Pons (tissue), 1 donor: ENCODE measurements at places on chromosomes 1 and 21.

DNA sequence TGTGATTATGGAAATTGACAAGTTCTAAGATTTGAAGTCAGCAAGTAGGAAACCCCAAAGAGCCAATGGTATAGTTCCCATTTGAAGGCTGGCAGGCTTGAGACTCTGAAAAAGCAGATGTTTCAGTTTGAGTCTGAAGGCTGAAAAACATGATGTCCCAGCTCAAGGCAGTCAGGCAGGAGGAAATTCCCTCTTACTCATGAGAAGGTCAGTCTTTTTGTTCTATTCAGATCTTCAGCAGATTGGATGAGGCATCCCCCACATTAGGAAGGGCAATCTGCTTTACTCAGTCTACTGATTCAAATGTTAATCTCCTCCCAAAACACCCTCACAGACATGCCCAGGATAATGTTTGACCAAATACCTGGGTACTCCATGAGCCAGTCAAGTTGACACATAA lies 372.5 kb upstream of the ST6GALNAC5 start:
- no peak for DNase-seq

DNA sequence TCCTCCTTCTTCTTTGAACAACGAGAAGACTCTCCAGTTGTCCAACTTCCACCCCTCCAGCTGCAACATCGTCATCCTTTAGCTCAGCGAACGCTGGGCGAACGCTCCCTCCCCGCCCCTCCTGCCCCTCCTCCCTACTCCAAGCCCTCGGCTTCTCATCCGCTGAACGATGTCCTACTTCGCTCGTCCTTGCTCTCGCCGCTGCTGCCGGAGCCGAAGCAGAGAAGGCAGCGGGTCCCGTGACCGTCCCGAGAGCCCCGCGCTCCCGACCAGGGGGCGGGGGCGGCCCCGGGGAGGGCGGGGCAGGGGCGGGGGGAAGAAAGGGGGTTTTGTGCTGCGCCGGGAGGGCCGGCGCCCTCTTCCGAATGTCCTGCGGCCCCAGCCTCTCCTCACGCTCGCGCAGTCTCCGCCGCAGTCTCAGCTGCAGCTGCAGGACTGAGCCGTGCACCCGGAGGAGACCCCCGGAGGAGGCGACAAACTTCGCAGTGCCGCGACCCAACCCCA lies at the start of gene BCAN:
BCAN (plus strand) TSS at position 357 of the 504 bp plus-strand sequence. CDS start 3,938 bp downstream, outside the sequence.
- no peak for DNase-seq

DNA sequence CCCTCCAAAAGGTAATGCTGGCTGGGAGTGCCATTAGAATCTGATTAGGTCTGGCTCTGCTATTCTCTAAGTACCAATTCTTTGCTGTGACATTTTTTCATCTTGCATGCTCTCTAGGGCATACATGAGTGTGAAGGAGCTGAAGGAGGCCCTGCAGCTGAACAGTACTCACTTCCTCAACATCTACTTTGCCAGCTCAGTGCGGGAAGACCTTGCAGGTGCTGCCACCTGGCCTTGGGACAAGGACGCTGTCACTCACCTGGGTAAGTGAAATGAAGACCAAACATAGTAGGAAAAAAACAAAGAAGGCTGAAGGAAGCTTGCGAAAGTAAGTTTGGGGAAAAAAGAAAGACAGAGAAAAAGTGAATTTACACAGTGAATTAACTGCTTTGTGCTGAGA lies 207.9 kb downstream of the PAPPA2 start:
- no peak for DNase-seq

GRCh38 chr21:32756096-32756495 lies 15.5 kb downstream of the PAXBP1 start:
- DNase-seq: no peak

DNA sequence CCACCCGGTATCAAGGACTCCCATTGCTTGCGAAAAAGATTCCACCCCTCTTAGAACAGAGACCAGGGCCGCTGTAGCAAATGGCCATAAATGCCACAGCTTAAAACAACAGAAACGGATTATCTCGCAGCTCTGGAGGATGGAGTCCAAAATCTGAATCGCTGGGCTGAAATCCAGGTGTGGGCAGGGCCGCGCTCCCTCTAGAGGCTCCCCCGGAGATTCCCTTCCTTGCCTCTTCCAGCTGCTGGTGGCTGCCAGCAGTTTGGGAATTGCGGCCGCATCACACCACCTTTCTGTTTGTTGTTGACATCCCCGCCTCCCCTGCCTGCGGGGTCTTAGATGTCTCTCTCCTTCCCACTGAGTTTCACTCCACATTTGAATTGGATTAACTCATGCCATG lies 15.6 kb downstream of the PDE9A start:
- no peak for DNase-seq

DNA sequence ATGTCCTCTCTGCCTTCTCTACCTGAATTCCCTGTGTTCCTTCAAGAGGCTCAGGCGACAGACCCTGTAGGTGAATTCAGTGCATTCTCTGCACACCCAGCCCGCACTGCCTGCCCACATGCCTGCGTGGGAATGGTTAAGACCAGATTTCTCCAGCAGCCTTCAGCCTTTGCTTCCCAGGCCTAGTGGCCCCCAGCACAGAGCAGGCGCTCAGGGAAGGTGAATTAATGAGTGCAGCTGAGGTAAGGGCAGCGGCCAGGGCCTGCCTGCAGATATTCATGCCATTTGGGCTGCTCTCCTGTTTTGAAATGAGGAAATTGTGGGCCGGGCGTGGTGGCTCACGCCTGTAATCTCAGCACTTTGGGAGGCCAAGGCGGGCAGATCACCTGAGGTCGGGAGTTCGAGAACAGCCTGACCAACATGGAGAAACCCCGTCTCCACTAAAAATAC lies 45.5 kb downstream of the IER5 start:
- no peak for DNase-seq

DNA sequence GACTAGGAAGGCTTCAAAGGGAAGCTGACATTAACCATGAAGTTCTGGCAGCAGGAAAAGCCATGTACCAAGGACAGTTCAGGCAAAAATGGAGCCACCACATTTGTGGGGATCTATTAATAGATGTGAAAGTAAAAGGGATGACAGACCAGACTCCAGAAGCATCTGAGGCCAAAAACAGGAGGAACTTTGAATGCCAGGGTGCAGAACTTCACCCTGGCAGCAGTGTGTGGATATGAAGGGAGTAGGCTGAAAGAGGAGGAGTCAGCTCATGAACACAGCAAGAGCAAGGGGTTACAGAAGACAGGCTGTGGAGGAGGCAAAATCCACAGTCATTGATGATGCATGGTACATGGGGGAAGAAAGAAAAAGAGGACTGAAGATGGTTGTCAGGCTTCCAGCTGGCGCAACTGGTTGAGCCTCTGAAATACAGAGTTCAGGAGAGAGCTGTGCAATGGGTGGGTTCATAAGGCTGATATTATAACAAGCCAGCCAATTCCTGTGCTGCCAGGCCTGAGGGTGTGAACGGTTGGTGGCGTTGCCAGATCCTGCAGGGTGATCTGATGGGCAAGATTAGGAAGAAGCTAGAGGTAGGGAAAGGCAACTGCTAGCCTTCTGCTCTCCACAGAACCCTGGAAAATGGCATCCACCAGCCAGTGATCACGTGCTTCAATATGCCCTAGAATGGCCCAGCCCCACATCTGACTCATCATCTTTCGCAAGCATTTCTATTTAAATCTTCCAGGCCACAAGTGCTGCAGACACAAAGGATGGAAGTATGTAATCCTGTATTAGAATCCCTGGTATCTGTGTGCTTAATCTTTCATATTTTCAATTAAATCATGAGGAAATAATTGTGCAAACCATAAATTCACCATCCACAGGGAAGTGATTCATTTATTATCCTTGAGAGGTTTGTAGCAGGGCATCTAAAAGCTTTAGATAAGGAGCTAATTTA lies 81.9 kb downstream of the SLC25A24 start:
- DNase-seq: no peak

GRCh38 chr1:232686346-232686745 lies 56.4 kb upstream of the SIPA1L2 start:
- DNase-seq: no peak

DNA sequence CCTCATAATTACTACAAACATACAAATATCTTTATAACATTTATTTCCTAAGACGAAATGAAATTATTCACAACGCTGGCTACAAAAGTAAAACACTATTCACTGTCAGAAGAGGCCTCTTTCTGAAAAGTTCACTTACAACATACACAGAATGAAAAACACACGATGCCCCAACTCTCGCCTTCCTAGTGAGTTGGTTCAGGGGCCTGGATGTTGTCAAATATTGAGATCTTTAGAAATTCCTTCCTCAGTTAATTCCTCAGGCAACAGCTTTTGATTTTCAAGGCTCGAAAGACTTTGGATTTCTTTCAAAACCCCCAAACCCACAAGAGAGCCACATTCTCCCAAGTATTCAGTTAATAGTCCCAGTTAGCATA lies 14.2 kb upstream of the KCNE1 start:
- no peak for DNase-seq

DNA sequence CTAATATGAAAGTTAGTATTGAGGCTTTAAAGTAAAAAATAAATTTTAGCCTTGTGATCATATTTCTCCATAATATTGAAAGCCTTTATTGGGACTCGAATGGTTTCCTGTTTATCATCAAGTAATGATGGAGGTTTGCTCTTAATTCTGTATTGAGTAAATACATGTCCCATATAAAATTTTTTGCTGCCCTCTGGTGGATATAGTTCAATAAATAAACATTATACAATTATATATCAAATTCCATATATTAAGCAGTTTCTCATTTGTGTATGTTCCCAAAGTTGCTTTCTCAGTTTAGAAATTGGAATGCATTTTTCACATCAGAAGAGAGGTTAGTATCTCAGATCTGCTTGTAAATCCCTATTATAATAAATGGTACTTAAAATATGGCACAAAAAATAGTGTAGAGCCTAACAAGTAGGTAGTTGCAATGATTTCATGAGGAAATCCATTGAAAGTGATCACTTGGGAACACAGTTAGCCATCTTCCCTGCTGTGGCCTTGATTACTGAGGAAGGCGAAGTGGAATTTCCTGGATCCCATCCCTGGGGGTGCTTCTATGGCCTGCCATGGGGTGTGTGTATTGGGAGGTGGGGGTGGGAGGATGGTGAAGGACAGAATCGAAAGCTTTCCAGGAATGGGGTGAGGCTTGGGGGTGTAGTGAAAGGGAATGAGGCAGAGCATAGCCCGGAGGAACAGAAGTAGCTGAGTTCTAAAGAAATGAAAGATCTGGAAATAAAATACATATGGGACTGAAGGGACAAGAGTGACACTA lies 84.1 kb upstream of the C21orf91 start:
- peak; percentile 86 for DNase-seq

- peak; percentile 62 for DNase-seq
Observed at GRCh38 chr1:114150016-114150415, 3.7 kb downstream of the SYT6 start.

DNA sequence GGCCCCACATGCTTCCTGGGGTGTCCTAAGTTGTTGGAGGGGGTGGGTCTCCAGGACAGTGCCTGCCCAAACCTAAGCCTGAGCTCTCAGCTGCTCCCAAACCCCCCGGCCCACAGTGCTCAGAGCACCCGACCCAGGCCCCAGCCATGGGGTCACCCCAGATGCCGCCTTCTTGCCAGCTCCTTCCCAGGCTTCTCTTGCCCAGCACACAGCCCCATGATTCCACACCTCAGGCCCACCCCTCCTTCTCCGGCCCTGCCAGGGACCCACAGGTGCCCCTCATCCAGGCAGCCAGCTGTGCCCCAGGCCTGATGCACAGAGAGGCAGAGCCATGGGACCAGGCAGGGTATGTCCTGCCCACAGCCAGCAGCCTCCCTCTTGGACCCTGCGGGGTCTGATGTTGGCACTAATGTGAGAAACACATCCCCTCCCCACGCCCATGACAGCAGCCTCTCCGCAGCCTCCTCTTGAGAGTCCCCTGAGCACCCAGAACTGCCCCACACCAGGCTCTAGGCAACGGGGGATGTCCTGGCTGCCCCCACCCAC lies 4.9 kb downstream of the WNT9A start:
- no peak for DNase-seq

DNA sequence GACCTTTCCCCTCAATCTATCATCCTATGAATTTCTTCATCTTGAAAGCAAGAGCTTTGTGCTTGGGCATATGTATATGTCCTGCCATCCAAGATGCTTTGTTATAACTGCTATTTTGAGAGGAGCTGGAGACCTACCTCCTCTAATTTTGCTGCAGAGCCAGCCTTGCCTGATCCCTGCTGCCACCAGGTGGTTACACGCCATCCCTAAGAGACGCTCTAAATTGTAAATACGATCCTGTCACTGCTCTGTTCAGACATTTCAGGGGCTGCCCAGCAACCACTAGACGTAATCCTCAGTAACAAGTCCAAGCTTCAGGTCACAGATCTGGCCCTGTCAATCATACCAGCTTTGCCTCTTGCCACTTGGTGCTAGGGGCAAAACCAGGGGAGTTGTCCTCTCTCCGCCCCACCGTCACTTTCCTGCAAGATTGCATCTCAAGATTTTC lies 32.9 kb downstream of the GPA33 start:
- DNase-seq: peak; percentile 48

DNA sequence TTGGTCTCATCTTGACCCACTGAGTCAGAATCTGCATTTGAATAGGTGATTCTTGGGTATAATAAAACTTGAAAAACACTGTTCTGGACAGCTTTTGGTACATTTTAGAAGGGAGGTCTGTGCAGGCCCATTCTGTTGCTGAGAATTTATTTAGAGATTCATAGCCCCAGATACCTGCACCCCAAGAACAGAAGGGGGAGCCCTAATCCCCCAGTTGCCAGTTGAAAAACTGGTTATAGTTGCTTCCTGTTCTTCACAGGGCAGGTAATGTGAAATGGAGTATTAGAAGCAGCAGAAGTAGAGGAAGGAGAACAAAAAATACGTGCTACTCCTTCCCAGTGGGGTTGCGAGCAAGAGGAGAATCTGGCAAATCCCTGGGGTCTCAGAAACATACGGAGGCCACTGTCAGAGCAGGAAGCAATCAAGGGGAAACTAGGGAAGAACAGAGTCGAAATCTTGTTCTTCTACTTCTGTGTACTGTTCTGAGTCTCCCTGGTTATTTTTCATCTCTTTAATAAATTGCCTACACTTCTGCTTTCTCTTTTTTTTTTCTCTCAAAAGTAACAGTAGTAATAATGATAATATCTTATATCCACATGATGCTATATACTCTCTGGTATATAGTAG lies 4.6 kb upstream of the CLCA2 start:
- peak; percentile 63 for DNase-seq

GRCh38 chr1:9152535-9152934 lies 23.6 kb upstream of the GPR157 start:
- no peak for DNase-seq

GRCh38 chr1:218436997-218437396 lies 91.9 kb downstream of the TGFB2 start:
- no peak for DNase-seq

DNA sequence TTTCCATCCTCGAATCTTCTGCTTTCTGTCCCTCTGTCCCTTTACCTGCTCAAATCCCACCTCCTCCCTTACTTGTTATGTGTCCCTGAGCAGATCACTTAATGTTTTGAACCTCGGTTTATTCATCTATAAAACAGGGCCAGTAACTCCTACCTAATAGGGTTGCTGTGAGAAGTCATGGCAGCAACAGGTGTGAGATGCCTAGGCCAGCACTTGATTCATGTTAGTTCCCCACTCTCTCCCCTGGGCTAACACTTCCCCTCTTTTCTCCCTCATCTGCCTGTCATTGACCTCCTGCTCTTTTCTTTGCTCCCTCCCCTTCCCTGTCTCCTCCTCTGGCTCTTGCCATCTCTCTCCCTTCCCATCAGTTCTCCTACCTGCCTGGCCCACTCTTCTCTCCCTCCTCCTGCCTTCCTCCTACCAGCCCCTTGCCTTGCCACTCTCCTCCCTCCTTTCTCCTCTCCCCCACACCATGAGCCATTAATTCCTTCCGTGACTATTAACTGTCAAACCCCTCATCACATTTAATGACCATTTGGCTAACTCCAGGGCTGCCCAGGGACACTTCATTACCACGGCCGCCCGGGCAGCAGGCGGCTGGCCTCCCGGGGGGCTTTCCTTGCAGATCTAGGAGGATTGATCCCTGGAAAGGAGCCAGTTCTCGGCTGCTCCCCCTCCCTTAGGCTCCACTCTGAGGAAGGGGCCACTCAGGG lies 90.6 kb upstream of the CD1D start:
- no peak for DNase-seq
